ENCODE measurements at places on chromosomes 7 and 10.

DNA sequence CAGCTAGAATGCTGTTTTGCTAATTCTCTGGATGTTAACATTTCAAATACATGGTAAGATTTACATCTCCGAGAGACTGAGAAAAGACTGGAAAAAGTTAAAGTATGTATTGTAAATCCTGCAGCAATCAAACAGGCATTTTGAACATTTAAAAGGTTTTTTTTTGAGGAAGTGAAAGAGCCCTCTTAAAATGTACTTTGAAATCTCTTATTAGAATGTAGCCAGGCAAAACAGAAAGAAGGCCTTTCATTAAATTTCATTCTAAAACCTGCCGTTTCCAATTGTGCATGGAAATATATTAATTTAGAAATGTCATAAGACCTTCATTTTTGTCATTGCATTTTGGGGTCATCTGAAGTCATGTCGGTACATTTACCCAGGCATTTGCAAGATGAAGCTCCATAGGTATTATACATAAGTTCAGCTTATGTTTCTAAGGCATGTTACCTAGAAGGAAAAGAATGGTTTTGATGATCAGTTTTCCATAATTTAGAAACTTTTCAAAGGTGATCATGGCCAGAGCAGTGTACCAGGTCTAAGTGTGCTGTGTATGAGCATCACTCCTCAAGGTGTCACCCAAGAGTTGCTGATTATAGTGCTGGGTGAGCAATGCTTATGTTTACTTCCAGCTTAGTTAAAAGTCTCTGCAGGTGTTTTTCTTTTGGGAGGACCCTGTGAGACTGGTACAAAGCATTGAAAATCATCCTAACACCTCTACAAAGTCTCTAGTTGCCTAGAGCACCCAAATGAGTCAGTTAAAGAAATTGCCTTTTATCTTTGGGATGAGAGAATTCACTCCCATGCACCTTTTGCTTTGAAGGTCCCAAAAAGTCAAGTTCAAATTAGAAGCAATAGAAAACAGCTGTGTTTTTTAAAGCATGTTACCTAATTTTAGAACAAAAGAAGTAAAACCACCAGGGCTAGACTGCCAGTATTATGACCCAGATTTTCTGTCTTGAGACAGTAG is 7.1 kb downstream of the ZNF736 start:
- no peak for DNase-seq
- no peaks in the 10 kb centered on the region for H3K4me1 ChIP-seq
- H3K27ac ChIP-seq = no peak overlapping the region

DNA sequence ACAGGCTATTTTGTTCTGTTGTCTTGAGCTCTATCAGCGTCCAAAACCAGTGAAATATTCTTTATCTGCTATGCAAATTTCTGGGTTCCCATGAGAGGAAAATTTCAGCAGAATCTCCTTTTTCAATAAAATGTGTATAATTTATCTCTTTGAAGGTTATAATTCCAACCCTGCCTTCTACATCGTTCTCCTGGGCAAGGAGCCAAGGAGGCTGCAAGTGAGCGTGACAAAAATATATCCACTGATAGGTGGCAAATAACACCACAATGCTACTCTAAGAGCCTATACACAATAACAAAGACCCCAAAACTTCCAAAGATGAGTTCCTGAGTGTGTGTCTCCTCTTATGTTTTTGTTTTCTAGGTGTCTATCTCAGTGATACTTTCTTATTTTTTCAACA is 664.7 kb upstream of the SORCS1 start:
- no peaks in the 10 kb centered on the region for H3K27me3 ChIP-seq
- no peak overlapping the region for H3K27ac ChIP-seq
- H3K4me1 ChIP-seq = no peaks in the 10 kb centered on the region
- no peak overlapping the region for H3K4me3 ChIP-seq
- DNase-seq = no peak

DNA sequence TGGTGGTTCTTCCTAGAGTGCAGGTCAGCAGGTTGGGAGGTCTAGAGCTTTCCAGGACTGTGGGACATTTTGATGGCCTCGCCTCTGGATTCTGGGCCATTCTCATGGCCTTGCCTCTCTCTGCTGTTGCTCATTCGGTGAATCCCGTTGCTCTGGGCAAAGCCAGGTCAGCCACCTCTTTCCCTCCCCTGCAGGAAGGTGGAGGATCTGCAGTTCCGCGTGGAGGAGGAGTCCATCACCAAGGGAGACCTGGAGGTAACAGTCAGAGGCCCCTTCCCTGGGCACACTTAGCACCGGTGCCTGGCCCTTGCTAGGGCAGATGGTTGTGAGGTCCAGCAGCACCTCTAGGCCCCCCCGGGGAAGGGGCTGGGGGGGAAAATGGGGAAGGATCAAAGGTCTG is 74.9 kb downstream of the CLIP2 start:
- H3K27me3 ChIP-seq = no peaks in the 10 kb centered on the region
- no peaks in the 10 kb centered on the region for H3K36me3 ChIP-seq
- no peak for DNase-seq
- no peak overlapping the region for H3K27ac ChIP-seq

GRCh38 chr7:92260248-92260781 is 14.5 kb downstream of the ANKIB1 start:
- no peak for DNase-seq
- H3K4me3 ChIP-seq = no peak overlapping the region
- no peaks in the 10 kb centered on the region for H3K27me3 ChIP-seq
- no peak overlapping the region for H3K27ac ChIP-seq

GRCh38 chr10:27719052-27719451 is 26.6 kb downstream of the MKX start:
- H3K4me1 ChIP-seq = no peaks in the 10 kb centered on the region
- no peak for DNase-seq
- H3K36me3 ChIP-seq = no peaks in the 10 kb centered on the region
- no peak overlapping the region for H3K4me3 ChIP-seq
- peaks cover 38% of the 10 kb centered on the region for H3K27me3 ChIP-seq

DNA sequence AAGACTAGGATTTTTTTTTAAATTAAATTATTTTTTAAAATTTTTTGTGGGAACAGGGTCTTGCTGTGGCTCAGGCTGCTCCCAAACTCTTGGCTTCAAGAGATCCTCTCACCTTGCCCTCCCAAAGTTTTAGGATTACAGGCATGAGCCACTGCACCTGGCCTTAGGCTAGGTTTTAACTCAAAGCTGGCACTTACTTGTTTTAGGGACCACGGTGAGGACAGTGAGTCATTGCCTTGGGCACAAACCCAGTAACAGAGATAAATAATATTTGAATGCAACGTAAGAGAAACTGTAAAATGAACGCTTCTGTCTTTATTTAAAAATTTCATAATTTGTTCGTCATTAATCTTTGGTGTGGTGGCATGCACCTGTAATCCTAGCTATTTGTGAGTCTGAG is 96.6 kb downstream of the GATA3 start:
- H3K27me3 ChIP-seq = peaks cover 7% of the 10 kb centered on the region
- H3K27ac ChIP-seq = no peak overlapping the region
- H3K4me1 ChIP-seq = peaks cover 7% of the 10 kb centered on the region
- no peaks in the 10 kb centered on the region for H3K36me3 ChIP-seq
- no peak overlapping the region for H3K4me3 ChIP-seq

DNA sequence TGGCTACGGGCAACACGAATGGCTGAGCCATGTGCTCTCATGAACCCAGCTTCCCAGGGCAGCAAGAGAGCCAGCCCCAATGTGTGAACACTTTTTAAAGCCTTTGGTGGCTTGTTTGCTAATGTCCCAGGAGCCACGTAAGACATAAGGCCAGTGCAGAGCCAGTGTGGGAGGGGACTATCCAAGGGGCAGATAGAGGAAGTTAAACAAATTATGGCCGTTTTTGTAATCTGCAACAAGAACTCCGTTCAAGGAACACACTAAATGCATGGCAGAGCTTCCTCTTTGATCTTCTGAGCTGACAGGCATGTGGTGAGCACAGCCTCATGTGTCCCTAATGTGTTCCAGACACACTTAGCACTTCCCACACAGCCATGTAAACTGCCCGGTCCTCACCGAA is 133.3 kb downstream of the TEX36 start:
- no peak for DNase-seq
- no peaks in the 10 kb centered on the region for H3K4me1 ChIP-seq
- no peaks in the 10 kb centered on the region for H3K27me3 ChIP-seq

DNA sequence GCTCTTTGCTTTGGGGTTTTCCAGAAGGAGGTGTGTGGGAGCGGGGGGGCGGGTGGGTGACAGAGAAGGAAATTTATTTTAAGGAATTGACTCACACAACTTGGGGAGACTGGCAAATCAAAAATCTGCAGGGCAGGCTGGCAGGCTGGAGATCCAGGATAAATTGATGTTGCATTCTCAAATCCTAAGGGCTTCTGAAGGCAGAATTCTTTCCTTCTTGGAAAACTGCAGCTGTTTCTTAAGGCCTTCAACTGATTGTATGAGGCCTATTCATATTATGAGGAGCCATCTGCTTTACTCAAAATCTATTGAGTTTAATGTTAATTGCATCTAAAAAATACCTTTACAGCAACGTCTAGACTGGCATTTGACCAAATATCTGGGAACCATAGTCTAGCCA is 1528.8 kb upstream of the LRRTM3 start:
- H3K36me3 ChIP-seq = no peaks in the 10 kb centered on the region
- H3K27ac ChIP-seq = no peak overlapping the region
- no peak overlapping the region for H3K4me3 ChIP-seq
- no peaks in the 10 kb centered on the region for H3K4me1 ChIP-seq
- H3K27me3 ChIP-seq = no peaks in the 10 kb centered on the region

- H3K27me3 ChIP-seq = no peaks in the 10 kb centered on the region
- no peaks in the 10 kb centered on the region for H3K36me3 ChIP-seq
- DNase-seq = no peak
- no peak overlapping the region for H3K27ac ChIP-seq
- no peak overlapping the region for H3K4me3 ChIP-seq
These were observed 109.0 kb downstream of the TACC2 start for GRCh38 chr10:122097935-122098334.

DNA sequence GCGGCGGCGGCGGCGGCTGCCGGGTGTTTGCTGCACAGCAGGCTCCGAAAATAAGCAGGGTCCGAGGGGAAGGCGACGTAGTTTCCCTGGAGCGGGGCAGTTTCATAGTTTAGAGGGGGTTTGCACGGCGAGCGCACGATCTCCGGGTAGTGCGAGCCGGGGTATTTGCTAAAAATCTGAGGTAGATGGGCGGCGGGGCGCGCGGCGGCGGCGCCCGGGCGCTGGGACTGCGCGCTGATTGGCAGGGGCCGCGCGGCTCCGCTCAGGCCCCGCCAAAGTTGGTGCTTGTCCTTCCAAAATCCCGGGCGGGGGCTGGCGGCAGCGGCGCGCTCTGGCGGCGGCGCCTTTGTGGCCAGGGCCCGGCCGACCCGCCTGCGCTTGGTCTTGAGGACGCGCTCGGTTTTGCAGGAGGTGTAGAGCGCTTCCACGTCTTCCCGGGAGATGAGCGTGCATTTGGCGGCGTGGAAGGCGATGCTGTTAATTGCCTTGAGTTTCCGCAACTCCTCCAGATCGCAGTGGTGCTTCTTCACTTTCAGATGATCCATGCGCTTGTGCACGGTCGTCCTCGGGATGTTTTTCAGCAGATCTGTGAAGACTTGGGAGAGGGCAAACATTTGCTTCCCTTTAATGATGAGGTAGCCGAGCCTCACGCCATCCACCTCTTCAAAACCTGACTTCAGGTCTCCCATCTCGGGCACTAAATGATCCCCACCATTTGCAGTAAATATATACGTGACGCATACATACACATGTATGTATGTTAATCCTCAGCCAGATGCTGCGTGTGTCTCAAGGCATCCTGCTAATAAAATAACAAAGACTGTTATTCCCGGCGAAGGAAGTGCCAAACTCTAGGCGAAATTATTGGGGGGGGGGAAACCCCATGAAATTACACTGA is 8.1 kb downstream of the SKIDA1 start:
- H3K36me3 ChIP-seq = no peaks in the 10 kb centered on the region
- H3K4me1 ChIP-seq = peaks cover 33% of the 10 kb centered on the region

DNA sequence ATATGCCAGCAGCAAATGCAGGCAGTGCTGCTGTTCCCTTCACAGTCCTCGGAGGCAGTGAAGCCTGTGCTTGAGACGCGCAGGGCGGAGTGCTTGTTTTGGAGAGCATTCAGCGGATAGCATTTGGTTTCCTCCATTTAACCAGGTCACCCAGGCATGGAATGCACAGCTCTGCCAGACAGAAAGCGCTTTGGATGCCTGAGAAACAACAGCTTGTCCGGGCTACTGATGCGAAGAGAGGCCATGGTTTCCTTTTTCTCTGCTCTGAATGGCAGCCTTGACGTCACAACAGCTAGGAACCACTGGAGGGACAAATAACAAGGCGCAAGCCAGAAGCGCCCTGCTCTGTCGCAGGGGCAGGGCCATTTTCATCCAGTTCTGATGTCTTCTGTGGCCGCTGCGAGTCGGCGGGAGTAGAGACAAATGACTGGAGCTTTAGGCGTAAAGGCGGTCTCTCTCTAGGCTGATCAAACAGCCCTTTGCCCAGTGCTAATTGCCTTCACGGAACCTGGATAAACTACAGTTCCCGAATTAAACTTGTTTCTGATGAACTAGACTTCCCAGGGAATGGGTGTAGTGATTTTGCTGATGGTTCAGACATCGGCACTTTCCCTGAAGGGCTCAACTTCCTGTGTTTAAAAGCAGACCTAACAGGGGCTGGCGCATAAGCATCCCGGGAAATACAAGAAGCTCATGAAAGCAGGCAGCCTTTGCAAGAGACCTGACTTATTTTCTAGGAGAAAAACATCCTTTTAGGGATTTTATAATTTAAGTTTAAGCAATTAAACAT is 187.6 kb upstream of the KLF14 start:
- no peak overlapping the region for H3K4me3 ChIP-seq
- peak overlapping the region; percentile 99 for H3K27ac ChIP-seq
- peaks cover 9% of the 10 kb centered on the region for H3K36me3 ChIP-seq
- H3K27me3 ChIP-seq = no peaks in the 10 kb centered on the region

GRCh38 chr10:97123765-97124164 is 62.0 kb downstream of the SLIT1 start:
- H3K4me3 ChIP-seq = no peak overlapping the region
- DNase-seq = no peak
- H3K36me3 ChIP-seq = no peaks in the 10 kb centered on the region

DNA sequence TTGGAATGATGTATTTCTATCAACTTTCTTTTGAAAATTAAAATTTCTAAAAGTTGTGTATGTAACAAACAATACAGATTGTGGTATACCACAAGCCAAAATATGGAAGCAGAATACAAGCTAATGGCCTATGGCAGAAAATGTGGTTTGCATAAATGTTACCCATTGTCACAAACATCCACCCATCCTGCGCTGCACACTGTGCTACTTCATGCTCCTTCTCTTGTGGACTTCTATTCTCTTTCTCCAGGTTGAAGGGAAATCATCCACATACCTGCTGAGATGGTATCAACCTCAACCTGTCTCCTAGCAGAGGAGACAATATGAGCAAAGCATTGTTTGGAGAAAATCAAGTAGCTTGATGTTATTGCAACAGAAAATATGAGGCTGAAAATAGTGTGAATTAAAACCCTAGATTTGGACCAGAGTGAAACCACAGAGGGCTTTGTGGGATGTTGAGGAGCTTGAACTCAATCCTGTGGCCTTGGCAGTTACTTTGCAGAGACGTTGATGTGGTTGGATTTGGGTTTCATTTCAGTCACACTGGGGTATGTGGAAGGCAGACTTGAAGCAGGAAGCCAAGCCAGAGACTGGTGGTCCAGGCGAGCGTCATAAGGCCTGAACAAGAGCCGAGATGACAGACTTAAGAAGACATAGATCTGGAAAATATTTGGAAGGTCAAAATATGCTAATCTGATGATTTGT is 63.8 kb downstream of the ICA1 start:
- peaks cover 29% of the 10 kb centered on the region for H3K4me1 ChIP-seq
- peak overlapping the region; percentile 6 for H3K4me3 ChIP-seq
- peaks cover 12% of the 10 kb centered on the region for H3K27me3 ChIP-seq
- peak; percentile 63 for DNase-seq
- H3K27ac ChIP-seq = peak overlapping the region; percentile 12
